ENCODE measurements at places on chromosomes 4 and X.

- no peak for DNase-seq
Measured at GRCh38 chr4:108227923-108228322, 59.2 kb upstream of the LEF1 start.

DNA sequence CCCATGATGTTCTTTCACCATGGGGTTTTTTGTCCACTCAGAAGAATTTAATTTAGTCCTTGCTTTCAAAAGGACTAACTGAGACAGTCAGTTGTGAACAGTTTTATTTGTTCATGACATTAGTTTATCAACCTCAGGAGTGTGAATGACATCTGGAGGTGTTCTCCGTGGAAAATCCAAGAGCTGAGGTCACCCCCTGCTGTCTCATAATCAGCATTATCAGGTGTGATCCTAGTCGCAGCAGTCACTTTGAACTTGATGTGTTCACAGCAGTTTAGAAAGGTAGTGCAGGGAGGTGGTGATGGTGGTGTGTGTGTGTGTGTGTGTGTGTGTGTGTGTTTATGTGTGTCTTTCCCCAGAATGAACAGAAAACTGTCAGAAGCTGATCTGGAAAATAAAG lies 1760.8 kb upstream of the PCDH10 start:
- no peak for DNase-seq

DNA sequence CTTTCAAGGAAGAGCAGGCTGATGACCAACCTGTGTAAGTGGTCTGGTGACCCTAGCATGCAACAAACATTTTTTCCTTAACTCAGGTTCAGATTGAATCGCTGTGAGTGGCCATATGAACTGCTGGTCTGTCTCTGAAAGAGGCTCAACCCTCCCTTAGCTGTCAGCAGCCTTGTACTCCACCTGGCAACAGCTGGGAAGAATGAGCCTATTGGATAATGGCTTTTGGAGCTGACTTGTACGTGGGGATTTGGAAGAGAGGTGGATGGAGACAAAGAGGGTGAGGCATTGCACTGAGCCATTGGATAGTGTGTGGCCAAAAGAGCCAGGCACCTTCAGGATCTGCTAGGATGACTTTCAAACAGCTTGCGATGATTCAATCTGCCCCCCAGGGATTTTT lies 35.7 kb upstream of the BMP15 start:
- DNase-seq, result no peak

DNA sequence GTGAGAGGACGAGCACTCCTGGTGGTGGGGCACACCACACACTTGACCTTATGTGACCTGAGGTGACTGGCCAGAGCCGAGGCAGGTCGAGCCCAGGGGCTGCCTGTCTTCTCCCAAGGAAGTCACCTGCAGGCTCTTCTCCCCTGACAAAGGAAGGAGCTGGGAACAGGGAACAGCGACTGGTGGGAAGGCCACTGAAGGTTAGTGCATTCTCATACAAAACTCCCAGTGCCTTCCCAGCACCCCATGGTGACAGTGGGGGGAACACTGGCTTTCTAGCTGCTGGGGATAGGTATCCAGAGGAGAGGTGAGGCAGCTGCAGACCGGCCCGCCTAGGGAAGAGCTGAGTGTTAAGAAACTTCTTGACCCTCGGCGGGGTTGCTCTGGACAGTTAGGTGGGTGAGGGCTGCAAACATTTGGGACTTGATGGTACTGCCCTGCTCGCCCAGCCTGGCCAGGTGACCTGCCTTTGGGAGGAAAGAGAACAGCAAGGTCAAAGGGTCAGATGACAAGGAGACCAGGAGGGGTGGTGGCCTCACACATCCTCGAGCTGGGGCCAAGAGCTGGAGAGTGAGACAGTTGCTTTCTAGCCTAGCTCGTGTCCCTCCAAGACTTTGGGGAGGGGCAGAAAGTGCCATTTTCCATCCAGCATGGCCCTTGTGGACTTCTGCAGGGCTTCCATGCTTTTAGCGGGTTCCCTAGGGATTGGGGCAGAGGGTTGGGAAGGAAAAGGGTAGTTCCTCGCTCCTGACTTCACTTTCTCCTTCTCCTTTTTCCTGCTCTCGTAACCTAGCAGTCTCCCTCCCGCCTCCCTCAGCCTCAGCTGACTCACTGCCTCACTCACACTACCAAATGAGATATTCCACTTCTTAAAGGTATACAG lies 2.7 kb downstream of the NALF2 start:
- DNase-seq, result no peak

GRCh38 chr4:146790515-146790914 lies 151.8 kb downstream of the POU4F2 start:
- DNase-seq, result no peak

GRCh38 chr4:119490335-119490734 lies 138.3 kb downstream of the PDE5A start:
- DNase-seq, result no peak

Measured in HuH-7.5 (cell line).